ENCODE measurements at places on chromosomes 2 and 18.

DNA sequence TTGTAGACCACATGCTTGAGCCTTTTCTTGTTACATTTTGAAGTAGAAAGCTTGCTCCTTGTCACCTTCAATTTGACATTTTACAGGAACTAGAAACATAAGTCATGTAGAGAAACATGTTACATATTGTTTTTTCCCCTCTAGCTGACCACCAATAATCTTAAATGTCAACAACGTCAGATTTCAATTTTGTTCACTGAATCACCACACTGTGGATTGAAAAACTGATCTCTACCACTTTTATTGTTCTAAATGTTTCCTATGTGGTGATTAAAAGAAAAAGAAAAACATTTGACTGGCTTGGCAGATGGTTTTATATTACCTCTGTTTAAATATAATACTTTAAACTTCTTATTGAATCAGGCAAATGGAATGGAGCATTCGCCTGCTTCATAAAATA is 87.7 kb downstream of the DSEL start:
- DNase-seq = no peak

DNA sequence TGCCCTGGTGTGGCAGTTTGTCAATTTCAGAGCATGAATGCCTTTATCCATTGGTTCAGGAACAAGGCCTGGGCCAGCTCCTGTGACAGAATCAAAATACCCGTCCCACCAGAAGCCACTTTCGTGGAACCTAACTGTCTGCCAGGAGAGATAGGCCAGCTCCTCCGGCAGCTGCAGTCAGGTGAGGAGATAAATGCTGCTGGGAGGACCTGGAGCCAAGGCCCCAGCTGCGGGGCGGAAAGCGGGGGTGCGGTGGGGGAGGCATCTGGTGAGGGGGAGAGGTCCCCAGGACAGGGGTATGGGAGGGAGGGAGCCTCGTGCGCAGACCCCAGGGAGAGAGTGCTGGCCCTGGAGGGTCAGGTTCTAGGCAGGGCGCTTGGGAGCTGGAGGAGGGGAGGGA is 4.4 kb upstream of the ASB1 start:
- no peak for DNase-seq

DNA sequence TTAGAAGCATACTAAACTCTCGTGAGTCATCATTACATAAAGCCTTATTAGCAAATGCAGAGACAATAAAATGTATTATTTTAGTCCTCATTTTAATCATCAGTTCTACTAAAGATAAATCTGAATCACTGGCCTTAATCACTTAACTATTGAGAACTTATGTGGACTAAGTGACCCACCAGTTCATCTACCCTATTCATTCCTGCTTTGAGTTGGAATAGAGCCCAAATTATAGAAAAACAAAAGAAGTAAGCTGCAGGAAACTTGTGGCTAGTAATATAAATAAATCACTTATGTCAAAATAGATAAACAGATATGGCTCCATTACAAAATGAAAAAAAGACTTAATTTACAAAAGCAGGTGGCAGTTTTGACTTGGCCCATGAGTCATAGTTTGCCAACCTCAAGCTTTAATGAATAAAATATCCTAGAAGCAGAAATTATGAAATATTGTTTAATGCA is 851.8 kb upstream of the CRIM1 start:
- DNase-seq = no peak

GRCh38 chr2:13014783-13015182 is 298.0 kb downstream of the TRIB2 start:
- DNase-seq = no peak

GRCh38 chr2:239255218-239255617 is 145.6 kb downstream of the HDAC4 start:
- DNase-seq = no peak

All from stimulated activated CD4-positive, alpha-beta T cell treated with anti-CD3 and anti-CD28 coated beads, Interleukin-12 subunit alpha, Interleukin-12 subunit beta, amount 100 ng/mL, for 48 hours (primary cell).